ENCODE measurements at places on chromosomes 6 and 20.

DNA sequence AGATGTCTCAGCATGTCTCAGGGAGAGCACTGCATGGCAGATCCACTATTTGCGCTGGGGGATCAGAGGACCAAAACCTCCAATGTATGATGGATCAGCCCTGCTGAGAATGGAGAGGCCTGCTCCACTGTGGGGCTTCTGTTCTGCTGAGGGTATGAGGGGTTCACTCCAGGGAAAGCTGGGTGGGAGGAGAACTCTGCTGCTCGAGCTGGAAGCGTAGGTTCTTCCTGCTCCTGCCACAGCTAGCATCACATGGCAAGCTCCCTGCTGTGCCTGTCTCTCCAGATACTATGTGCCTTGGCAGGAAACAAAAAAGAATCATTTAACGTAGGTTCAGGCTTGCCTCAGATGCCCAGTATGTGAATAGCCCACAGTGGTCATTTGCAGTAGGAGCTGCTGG lies 105.8 kb downstream of the EPM2A start:
- H3K4me1 ChIP-seq = peaks cover 4% of the 10 kb centered on the region
- H3K27ac ChIP-seq = no peak overlapping the region
- peaks cover 5% of the 10 kb centered on the region for H3K36me3 ChIP-seq
- H3K27me3 ChIP-seq = no peaks in the 10 kb centered on the region

DNA sequence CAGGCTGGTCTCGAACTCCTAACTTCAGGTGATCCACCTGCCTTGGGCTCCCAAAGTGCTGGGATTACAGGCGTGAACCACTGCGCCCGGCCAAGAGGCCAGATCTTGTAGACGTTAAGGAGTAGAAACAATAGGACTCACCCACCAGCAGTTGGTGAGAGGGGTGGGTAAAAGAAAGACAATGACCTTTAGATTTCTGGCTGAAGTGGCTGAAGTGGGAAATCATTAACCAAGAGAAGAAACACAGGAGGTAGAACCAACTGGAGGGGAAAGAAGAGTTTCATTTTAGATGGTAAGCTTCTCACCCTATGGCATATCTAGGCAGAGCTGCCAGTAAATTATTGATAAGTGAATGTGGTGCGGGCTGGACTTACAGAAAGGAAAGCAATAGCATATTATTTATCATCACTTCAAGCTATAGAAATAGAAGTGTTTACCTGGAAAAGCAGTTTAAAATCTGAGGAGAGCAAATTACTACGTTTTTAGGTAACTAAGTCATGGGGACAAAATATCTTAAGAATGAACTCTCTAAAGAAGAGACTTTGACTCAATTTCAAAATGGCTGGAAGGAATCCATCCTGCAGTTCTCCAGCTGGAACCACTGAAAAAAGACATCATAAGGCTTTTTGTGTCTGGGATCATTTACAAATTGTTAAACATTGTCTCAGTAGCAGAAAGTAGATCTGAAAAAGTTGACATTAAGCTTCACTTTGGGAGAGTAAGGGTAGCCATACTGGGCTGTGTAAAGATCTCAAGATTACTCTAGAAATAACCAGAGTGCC lies 109.6 kb downstream of the ALDH8A1 start:
- H3K27ac ChIP-seq = no peak overlapping the region
- no peaks in the 10 kb centered on the region for H3K36me3 ChIP-seq
- no peak for DNase-seq
- peaks cover 16% of the 10 kb centered on the region for H3K27me3 ChIP-seq
- H3K4me3 ChIP-seq = no peak overlapping the region

DNA sequence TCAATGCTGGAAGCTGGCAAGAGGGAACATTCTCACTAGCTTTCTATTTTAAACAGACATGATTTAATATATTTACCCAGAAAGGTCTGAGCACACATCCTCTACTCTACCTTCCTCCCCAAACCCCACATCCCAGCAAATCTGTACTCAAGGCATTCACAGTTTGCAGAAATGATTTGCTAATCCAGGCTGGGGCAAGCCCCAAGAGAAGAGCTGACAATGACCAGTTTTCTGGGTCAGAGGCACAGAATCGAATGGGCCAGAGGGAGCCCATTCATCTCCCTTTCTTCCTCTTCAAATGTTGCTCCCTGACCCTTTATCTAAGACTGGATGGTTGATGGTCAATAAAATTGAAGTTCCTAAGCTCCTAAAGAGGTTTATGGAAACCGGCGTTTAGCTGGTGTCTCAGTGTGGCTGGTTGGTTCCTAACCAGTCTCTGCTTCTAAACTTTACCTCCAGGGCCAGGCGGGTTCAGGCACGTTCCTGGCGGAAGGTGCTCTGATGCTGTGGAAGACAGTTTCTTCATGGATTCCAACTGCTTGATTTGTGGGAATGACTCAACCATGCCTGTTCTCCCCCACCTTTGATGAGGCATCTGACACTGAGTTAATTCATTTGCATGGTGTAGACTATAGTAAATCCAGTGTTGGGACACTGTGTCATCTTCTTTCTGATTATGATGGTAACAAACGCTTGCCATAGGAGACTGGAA lies 96.4 kb upstream of the IYD start:
- DNase-seq = no peak
- peaks cover 14% of the 10 kb centered on the region for H3K27me3 ChIP-seq
- H3K4me1 ChIP-seq = peaks cover 9% of the 10 kb centered on the region
- no peak overlapping the region for H3K4me3 ChIP-seq
- peaks cover 6% of the 10 kb centered on the region for H3K36me3 ChIP-seq

DNA sequence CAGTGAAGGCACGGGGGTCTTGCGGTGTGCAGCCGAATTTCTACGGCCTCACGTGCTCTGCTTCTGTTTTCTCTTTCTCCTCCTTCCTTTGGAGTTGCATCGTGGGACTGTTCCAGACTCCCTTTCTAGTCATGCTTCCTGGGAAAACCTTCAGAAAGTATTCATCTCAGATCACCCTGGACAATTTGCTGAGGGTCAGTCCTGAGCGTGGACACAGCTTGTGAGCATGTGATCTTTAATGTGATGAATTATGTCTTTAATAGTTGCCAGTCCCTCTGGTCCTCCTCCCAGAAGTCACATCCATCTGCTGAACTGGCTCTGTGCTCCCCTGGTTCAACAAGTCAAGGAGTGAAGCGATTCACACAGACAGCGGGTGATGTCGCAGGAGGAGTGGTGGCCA lies 145.0 kb upstream of the PDE10A start:
- peaks cover 2% of the 10 kb centered on the region for H3K36me3 ChIP-seq
- H3K27ac ChIP-seq = no peak overlapping the region
- H3K4me3 ChIP-seq = no peak overlapping the region
- H3K4me1 ChIP-seq = no peaks in the 10 kb centered on the region
- peaks cover 33% of the 10 kb centered on the region for H3K27me3 ChIP-seq
- no peak for DNase-seq

DNA sequence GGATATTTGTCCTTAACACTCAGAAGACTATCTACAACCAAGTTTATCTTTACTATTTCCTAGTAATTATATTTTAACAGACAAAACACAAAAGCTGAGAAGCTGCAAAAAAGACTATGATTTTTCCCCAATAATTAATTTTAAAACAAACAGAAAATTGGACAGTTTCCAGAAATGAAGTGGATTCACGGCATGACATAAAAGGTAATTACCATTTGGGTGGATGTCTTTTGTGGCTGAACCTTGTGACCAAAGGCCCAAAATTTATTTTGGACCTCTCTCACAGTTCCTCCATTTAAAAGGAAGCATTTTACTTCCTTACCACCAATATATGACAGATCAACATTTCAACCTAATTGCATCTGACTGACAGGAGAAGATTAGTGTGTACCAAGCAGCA lies 90.2 kb downstream of the GMDS start:
- DNase-seq = no peak
- H3K4me3 ChIP-seq = no peak overlapping the region
- H3K27ac ChIP-seq = no peak overlapping the region
- peaks cover 18% of the 10 kb centered on the region for H3K4me1 ChIP-seq
- no peaks in the 10 kb centered on the region for H3K27me3 ChIP-seq

DNA sequence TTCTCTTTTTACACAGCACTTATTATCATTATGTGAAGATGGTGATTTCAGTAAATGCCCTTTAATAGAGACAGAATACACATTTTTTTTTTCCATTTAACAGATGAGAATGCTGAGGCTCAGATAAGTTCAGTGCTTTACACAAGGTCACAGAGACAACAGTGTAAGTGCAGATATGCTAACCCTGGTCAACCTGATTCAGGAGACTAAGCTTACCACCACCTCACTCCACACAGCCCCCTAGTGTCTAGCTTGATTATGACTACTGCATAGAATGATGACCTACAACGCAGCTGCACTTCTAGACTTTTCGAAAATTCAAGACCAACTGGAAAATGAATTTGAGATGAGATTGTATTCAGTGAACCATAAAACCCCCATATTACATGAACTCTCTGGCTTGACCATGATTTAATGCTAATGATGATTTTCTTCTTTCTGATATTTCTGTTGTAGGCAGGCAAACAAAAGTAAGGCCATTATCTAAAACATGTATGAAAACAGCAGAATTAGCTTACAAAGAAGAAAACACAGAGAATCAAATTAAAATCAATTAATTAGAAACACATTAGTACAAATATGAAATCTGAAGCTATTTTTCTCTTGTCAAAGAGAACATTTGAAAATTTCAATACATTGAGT lies 212.1 kb upstream of the PHACTR1 start:
- no peak for DNase-seq
- no peaks in the 10 kb centered on the region for H3K36me3 ChIP-seq
- no peaks in the 10 kb centered on the region for H3K4me1 ChIP-seq
- no peaks in the 10 kb centered on the region for H3K27me3 ChIP-seq
- H3K4me3 ChIP-seq = no peak overlapping the region
- no peak overlapping the region for H3K27ac ChIP-seq

DNA sequence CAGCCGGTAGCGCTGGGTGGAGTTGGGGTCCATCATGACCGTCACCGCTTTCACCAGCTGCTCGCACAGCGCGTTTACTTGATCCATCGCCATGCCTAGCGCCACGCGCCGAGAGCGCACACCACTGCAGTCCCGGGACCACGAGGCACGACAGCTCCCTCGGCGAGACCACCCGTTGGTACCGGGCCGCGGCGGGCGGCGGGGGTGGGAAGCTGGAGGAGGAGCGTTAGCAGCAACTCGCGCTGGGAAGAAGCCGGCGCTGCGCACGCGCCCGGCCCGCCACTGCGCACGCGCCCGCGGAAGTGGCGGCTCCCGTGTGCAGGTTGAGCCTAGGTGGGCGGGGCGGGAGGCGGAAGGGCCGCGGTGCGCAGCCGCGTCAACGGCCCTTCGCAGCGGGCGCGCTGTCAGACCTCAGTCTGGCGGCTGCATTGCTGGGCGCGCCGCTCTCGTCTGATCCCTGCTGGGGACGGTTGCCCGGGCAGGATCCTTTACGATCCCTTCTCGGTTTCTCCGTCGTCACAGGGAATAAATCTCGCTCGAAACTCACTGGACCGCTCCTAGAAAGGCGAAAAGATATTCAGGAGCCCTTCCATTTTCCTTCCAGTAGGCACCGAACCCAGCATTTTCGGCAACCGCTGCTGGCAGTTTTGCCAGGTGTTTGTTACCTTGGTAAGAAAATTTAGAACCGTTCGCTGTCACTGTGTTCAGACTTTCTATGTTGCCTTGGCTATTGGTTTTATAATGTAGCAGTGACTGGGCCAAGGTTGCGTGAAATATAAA lies at the start of the genes POLH and XPO5:
TSS of gene POLH (plus strand) at position 414 of the 780 bp plus-strand sequence. CDS start 6,135 bp downstream, outside the sequence.
TSS of gene XPO5 (minus strand) at position 267 of the 780 bp plus-strand sequence. CDS start at position 93, 174 bp downstream.
- H3K27me3 ChIP-seq = no peaks in the 10 kb centered on the region
- peak; percentile 87 for DNase-seq
- H3K27ac ChIP-seq = peak within 1 kb of the TSS; percentile 94
- H3K4me1 ChIP-seq = peaks cover 26% of the 10 kb centered on the region
- peak within 1 kb of the TSS; percentile 98 for H3K4me3 ChIP-seq

GRCh38 chr6:32973144-32974015 lies 5.0 kb downstream of the BRD2 start:
- no peaks in the 10 kb centered on the region for H3K27me3 ChIP-seq
- H3K4me1 ChIP-seq = peaks cover 70% of the 10 kb centered on the region
- peaks cover 95% of the 10 kb centered on the region for H3K36me3 ChIP-seq
- peak; percentile 64 for DNase-seq

DNA sequence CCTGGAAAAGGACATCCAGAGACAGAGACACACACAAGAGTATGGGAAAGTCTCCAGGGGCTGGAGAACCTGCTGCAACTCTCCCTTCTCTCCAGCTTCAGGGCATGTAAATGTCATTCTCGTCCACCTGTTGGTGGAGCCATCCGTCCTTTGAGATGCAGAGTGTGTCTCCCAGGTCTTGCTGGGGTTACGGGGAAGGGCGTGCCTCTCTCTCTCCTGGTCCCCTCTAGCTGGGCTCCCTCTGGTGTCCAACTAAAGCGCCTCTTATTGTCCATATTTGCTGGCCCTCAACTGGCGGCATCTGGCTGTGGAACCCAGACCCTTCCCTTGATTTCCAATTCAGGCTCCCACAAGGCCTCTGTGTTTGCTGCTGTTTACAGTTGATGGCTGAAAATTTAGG lies 244.1 kb downstream of the BMP7 start:
- no peaks in the 10 kb centered on the region for H3K36me3 ChIP-seq
- peaks cover 20% of the 10 kb centered on the region for H3K27me3 ChIP-seq
- no peaks in the 10 kb centered on the region for H3K4me1 ChIP-seq
- H3K4me3 ChIP-seq = no peak overlapping the region
- no peak overlapping the region for H3K27ac ChIP-seq

- H3K27ac ChIP-seq = no peak overlapping the region
- no peaks in the 10 kb centered on the region for H3K36me3 ChIP-seq
- no peak overlapping the region for H3K4me3 ChIP-seq
- no peaks in the 10 kb centered on the region for H3K4me1 ChIP-seq
Measured at GRCh38 chr6:54010340-54011276, 100.6 kb upstream of the MLIP start.

DNA sequence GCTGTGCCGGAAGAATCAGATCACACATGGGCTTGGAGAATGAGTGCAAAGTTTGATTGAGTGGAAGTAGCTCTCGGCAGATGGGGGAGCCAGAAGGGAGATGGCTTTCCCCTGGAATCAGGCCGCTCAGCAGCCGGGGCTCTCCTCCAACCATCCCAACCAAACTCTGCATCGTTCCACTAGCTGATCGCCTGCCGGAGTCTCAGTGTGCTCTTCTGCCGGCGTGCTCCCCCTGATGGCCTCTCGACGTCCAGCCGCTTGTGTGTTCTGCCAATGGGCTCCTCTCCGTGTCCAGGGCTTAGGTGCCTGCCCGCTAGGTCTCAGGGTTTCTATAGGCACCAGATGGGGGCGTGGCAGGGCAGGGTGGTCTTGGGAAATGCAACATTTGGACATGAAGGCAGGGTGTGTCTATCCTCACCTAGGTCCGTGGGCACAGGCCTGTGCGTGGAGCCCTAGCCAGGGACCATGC lies 4.9 kb upstream of the BIRC7 start:
- no peaks in the 10 kb centered on the region for H3K36me3 ChIP-seq
- H3K4me1 ChIP-seq = peaks cover 4% of the 10 kb centered on the region
- H3K27me3 ChIP-seq = peaks cover 37% of the 10 kb centered on the region
- no peak overlapping the region for H3K27ac ChIP-seq
- DNase-seq = no peak

DNA sequence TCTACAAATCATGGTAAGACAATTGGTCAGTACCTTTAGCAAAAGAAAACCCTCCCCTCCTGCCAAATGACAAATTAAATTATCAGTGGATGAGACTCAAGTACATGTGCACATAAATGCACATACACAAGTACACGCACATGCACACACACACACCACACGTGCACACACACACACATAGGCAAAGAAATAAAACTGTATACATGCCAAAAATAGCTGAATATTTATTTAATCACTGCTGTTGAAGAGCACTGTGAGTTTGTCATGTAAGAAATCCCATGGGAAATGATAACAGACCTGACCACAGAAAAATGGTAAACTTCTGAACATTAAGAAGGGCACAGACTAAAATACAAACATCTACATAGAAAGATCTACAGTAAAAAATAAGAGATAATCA lies 46.6 kb upstream of the TNFAIP3 start:
- no peaks in the 10 kb centered on the region for H3K27me3 ChIP-seq
- H3K36me3 ChIP-seq = peaks cover 41% of the 10 kb centered on the region
- no peak for DNase-seq
- peak overlapping the region; percentile 54 for H3K4me3 ChIP-seq

GRCh38 chr20:25011831-25012241 lies 19.3 kb upstream of the APMAP start:
- no peaks in the 10 kb centered on the region for H3K27me3 ChIP-seq
- H3K4me3 ChIP-seq = no peak overlapping the region
- peaks cover 5% of the 10 kb centered on the region for H3K4me1 ChIP-seq
- no peak overlapping the region for H3K27ac ChIP-seq
